Heart left ventricle (tissue), 16 donors: ENCODE measurements at places on chromosomes 1 and 21.
A peak's percentile ranks its signal among the peaks of the same experiment; 100 is the strongest.

DNA sequence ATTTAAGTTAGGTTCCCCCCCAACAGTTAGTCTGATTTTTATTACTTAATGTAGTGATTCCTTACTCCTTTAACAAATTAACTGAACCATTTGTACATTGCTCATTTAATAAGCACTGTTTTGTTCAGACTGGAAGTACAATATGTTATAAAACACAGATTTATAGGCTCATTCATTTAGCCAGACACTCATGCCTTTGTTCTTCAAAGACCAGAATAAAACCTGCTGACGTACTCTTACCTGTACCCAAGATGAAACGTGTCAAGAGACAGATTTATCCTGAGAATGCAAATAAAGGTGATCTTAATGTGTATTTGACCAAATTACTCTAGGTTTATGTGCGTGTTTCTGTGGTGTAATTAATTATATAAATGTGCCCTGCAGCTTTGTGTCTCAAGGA, 92.8 kb downstream of the INTS7 start:
- DNase-seq: no peak

GRCh38 chr1:161930064-161930463, 93.6 kb downstream of the OLFML2B start:
- DNase-seq: no peak

GRCh38 chr1:175072099-175072951, 4.7 kb downstream of the TNN start:
- DNase-seq: peak; percentile 44

GRCh38 chr1:111599781-111600693, 19.6 kb upstream of the RAP1A start:
- no peak for DNase-seq

GRCh38 chr1:68542586-68542985, 45.7 kb upstream of the DEPDC1 start:
- no peak for DNase-seq

DNA sequence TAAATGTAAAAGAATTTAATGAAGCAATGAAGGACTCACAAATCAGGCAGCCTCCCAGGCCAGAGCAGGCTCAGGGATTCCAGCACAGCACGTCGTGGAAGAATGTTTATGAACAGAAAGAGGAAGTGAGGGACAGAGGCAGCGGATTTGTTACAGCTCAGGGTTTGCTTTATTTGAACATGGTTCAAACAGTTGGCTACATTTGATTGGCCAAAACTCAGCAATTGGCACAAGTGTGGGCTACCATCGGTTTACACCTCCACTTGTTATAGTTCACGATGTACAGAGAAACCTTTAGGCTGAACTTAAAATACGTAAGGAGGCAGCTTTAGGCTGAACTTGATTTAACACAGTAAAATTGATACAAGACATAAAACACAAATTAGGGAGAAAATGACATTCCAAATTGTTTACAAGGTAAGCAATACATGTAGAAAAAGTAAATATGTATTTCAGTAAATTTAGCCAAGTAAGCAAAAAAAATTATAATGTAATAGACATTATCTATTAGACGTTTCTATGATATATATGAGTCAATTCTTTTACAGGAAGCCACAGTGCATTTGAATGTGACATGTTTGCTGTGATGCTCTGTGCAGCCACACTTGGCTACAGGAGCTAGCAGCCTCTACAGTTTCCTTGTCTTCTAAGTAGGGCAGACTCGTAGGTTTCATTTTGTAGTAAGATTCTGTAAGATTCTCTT, 126.5 kb downstream of the ADSS2 start:
- no peak for DNase-seq

- no peak for DNase-seq
Measured at GRCh38 chr21:37917612-37918011, 1.4 kb upstream of the KCNJ6 start.

- DNase-seq: no peak
Measured at GRCh38 chr21:39346671-39347331, 2.1 kb downstream of the HMGN1 start.

DNA sequence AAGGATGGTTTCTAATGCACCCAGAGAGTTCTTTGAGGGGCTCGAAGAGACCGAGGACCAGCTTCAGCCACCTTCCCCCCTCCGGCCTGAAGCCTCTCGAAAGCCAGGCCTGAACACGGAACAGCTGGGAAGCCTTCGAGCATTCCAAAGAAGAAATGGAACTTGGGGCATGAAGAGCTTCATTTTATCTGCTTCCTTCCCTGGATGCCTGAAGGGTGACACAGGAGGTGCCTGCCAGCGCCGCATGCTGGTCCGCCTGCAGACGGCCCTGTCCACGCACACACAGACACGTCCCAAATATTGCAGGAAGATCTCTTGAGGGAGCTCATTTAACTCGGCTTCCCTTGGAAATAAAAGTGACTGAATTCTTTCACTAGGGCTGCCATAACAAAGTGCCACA, 73.7 kb downstream of the TOMM20 start:
- DNase-seq: no peak

GRCh38 chr1:86915737-86916235, 1.4 kb downstream of the HS2ST1 start:
- DNase-seq: no peak

DNA sequence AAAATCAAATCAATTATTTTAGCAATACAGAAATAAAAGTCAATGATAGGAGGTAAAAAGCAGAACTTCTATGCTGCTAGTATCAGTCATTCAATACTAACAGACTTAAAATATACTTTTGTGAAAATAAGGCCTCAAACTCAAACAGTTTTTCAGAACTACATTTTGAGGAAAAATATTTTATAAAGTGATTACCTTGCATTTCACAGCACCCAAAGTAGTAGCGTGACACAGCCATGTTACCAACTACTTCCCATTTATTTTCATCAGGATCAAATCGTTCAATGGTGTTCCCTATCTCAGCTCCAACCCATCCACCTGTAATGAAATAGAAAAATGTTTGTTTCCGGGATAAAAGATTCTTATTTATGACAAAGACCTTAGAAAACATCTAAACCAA, 28.7 kb downstream of the TMEM69 start:
- no peak for DNase-seq
